ENCODE measurements at places on chromosomes 7 and 10.
A peak's percentile ranks its signal among the peaks of the same experiment; 100 is the strongest.

GRCh38 chr10:58316874-58317273 is 17.9 kb upstream of the UBE2D1 start:
- H3K4me1 ChIP-seq, result no peaks in the 10 kb centered on the region
- no peaks in the 10 kb centered on the region for H3K36me3 ChIP-seq
- no peak overlapping the region for H3K4me3 ChIP-seq

- H3K27ac ChIP-seq, result no peak overlapping the region
- no peak for DNase-seq
- no peak overlapping the region for H3K4me3 ChIP-seq
- H3K27me3 ChIP-seq, result peaks cover 37% of the 10 kb centered on the region
- peaks cover 9% of the 10 kb centered on the region for H3K4me1 ChIP-seq
- no peaks in the 10 kb centered on the region for H3K36me3 ChIP-seq
These were observed 3.7 kb upstream of the ELMO1 start for GRCh38 chr7:37452346-37452745.

DNA sequence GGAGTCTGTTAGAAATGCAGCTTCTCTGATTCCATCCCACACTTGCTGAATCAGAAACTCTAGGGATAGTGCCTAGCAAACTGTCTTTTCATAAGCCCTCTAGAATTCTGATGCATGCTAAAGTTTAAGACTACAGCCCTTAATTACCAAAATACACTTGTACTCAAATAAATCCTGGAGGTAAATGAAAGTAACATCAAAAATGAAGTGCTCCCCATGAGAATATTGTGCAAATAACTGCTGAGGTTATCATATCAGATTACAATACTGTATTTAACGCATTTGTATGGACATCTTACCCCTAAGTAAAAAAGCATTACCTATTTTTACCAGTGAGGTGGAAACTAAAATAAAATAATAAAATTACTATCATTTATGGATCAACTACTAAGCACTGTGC is 104.7 kb downstream of the CHCHD3 start:
- no peaks in the 10 kb centered on the region for H3K27me3 ChIP-seq
- no peak overlapping the region for H3K27ac ChIP-seq
- H3K4me1 ChIP-seq, result peaks cover 16% of the 10 kb centered on the region
- H3K4me3 ChIP-seq, result no peak overlapping the region
- peaks cover 8% of the 10 kb centered on the region for H3K36me3 ChIP-seq

- peak; percentile 94 for DNase-seq
- H3K4me1 ChIP-seq, result peaks cover 30% of the 10 kb centered on the region
- no peak within 1 kb of the TSS for H3K4me3 ChIP-seq
- H3K36me3 ChIP-seq, result peaks cover 20% of the 10 kb centered on the region
These were observed at the start of gene CALD1 for GRCh38 chr7:134778941-134779740. CALD1 (plus strand) TSS chr7:134779634; CDS start chr7:134867734, 88,100 bp downstream.

DNA sequence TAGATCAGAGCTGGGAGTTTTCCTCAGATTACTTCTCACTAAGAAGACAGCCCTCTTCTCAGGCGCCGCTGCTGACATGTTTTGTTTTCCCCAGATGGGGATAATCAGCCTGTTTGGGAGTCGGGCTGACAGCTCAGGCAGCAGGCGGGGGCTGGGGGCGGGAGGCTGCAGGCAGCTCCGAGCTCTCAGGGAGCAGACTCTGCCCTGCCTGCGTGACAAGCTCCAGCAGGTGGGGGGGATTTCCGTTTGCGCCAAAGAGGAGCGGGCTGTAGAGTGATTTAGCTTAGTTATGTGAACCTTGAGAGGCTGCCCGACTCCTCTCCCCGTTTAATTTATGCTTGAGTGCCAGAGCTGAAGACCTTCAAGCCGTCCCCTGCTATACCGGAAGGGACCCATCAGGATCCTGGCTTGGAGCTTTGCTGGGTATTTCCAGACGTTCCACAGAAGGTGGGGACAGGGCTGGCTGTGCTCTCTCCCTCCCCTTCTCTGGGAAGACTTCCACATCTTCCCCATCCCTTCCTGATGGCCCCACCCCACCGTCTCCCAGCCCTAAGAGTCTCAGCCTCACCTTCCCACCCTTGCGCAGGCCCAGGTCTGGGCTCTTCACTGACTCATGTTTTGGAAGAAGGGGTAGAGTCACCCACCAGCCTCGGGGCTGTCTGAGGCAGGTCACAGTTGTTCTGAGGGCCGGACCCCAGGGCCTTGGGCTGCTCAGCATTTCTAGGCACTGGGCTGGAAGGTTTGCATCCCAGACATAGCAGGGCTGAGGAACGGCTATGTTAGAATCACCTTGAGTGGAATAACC is 24.7 kb upstream of the ADCYAP1R1 start:
- peaks cover 18% of the 10 kb centered on the region for H3K27me3 ChIP-seq
- DNase-seq, result peak; percentile 77
- H3K27ac ChIP-seq, result no peak overlapping the region
- H3K4me1 ChIP-seq, result peaks cover 10% of the 10 kb centered on the region
- no peak overlapping the region for H3K4me3 ChIP-seq
- no peaks in the 10 kb centered on the region for H3K36me3 ChIP-seq
